ENCODE measurements at places on chromosomes 12 and 14.

GRCh38 chr12:74586251-74586650 lies 48.6 kb downstream of the ATXN7L3B start:
- no peak for DNase-seq

GRCh38 chr14:33678005-33678404 lies 272.9 kb downstream of the EGLN3 start:
- no peak for DNase-seq

DNA sequence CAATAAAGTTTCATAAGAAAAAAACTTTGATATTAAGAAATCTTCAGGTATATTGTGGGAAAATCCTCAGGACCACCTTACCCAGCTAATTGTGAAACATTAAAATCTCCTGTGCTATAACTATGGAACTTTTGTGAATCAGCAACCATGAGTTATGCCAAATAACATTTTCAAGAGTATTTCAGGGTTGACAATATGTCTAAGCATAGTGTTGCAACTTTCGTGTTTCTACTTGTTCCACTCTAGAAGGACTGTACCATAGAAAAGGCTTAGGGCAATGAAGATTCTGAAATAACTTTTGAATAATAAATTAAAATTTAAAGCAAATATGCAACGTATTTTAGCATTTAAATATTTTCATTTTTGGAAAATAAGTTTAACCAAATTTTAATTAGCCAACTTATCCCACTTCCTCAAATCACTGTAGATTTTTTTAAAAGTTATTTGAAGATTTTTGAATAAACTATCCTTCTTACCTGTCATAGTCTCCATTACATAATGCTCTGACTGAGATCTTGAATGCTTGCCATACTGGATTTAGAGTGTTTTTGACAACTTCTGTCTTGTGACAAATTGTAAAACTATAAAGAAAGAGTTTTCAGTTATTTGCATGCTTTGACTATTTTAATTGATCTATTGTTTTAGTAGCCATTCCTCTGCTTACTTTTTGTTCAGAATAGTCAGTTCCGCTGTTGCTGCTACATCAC lies 143.6 kb downstream of the CPNE8 start:
- DNase-seq: no peak

- DNase-seq: no peak
Observed at GRCh38 chr12:39764944-39765560, 145.4 kb upstream of the ABCD2 start.

DNA sequence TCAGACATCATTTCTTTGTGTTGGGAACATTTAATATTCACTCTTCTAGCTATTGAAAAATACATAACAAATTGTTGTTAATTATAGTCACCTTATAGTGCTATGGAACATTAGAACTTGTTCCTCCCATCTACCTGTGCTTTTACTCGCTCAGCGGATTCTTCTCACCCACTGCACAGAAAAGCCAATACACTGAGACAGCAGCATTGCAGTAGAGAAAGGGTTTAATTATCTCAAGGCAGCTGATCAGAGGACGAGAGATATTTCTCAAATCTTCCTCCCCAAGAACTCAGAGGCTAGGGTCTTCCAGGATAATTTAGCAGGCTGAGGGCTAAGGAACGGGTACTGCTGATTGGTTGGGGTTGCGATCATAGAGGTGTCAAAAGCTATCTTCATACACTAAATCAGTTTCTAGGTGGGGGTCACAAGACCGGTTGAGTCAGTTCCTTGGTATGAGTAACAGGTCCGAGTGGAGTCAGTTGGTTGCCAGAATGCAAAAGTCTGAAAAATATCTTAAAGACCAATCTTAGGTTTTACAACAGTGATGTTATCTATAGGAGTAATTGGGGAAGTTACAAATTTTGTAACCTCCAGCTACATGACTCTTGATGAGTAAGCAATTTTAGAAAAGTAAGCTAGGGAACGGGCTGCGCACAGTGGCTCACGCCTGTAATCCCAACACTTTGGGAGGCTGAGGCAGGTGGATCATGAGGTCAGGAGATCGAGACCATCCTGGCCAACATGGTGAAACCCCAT lies 173.1 kb downstream of the FBXL14 start:
- DNase-seq: no peak

DNA sequence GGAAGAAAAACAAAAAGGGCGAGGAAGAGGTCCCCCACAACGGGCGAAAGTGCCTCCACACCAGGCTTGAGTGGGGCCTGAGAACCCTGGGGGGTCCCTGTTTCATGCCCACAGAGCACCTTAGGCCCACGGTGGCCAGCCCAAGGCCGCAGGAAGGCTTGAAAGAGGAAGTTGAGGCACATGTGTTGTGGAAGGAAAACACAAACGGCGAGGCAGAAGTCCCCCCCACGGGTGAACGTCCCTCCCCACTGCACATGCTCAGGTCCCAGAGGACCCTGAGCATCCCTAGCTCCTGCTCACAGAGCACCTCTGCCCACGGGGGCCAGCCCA lies 371.5 kb downstream of the ALG10 start:
- DNase-seq: no peak

DNA sequence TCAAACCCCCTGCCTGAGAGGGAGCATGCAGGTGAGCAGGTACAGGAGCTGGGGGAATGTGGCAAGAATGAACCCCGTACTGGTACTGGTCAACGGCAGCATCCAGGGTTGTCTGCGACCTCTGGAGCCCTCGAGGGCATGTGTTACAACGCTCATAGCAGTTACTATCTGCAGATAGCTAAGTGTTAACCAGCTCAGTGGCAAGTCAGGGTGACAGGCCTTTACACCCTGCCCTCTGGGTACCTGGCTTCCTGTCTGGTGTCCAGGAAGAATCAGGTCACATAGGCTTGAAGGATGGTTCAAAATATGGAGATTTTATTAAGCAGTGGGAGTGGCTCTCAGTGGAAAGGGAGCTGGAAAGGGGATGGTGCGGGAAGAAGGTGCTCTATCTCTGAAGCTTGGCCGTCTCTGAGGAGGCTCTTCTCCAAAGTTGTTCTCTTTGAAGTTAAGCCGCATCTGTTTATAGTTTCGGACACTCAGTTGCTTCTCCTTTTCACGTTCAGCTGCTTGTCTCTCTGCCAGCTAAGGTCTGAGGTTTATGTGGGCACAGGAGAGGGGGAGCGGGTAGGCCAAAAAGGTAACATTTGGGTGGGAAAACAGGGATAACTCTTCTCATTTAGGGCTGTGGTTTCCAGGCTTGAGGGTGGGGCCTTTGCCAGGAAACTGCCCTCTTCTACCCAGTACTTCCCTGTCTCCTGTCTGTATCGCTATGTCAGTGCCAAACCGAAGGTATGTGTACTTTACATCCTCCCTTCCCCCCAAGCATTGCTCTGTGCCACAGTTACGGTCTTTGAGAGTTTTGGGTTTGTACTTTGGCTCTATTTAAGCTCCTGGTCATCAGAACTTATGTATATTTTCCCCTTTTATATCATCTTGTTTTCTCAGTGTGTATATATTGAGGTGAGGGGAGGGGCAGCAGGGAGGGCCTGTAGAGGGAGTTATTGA lies 305.8 kb downstream of the RGS6 start:
- DNase-seq: no peak

GRCh38 chr14:105492031-105492970 lies 1.3 kb downstream of the TEDC1 start:
- DNase-seq: no peak

DNA sequence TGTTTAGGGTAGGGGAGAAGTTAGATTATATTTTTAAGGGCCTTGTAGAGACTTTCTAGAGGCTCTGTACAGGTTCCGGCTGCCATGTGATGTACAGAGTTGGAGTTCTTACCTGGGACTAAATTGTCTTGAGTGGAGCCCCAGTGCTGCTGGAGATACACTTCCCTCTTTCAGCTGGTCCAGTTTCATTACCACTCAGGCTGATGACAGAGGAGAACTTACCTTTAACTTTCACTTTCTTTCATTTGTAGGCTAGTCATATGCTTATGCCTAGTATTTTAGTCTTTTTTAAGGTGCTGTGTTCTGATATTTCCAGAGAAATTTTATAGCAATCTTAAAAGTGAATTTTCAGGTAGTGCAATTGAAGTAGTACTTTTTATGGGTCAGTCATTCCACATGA lies 117.3 kb downstream of the ERC1 start:
- DNase-seq: no peak

GRCh38 chr12:749751-750270 lies 2.6 kb upstream of the WNK1 start:
- DNase-seq: no peak

GRCh38 chr12:116233669-116234068 lies 43.8 kb downstream of the MED13L start:
- no peak for DNase-seq

DNA sequence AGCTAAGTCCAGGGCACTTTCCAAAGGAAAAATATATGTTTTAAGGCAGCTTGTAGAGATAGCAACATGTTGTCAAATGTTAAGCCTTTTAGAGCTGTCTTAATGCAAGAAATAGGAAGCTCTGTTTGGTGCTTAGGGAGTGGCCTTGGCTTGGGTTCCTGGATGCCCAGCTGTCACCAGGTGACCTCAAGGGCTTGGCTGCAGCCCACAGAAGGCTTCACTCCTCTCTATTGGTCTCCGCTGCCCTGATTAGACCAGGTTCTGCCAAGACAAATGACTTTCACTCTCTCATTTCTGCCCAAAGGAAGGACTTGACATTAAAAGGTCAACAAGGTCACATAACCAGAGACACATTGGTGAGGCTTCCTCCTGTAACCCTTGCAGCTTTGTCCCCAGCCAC lies 76.8 kb downstream of the WSCD2 start:
- no peak for DNase-seq

DNA sequence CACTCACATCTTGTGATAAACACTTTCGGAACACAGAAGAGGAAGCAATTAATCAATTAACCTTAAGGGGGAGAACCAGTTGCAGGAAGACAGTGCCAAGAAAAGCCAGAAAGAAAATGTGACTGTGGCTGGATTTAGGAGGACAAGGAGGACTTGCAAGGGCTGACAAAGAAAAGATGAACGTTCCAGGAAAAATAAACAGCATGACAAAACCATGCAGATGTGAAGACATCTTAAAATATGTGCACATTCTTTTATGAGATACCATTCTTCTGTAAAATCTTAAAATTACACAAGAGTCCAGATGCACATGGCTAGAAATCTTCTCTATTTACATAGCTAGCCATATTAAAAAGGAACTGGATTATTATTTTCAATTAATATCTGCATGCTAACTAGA lies 33.4 kb downstream of the KITLG start:
- no peak for DNase-seq

GRCh38 chr12:115336506-115336905 lies 652.5 kb upstream of the TBX3 start:
- DNase-seq: no peak

- DNase-seq: no peak
Observed at GRCh38 chr14:99884834-99885648, 91.8 kb downstream of the EML1 start.

GRCh38 chr12:108861878-108862587 lies 4.7 kb upstream of the SSH1 start:
- no peak for DNase-seq

GRCh38 chr12:93229494-93230325 lies 148.0 kb upstream of the NUDT4 start:
- DNase-seq: no peak

DNA sequence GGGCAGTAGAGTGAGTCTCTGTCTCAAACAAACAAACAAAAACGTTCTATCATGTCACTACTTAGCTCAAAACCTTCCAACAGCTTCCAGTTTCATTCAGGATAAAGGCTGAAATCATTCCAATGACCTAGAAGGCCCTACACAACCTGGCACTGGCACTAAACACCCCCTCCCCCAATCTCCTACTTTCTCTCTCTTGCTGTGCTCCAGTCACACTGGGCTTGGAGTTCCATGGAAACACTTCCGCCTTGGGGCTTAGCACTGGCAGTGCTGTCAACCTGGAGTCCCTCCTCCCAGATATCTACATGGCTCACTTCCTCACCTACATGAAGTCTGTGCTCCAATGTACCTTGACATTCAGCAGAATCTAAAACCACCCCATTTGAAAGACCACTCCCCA lies 65.0 kb upstream of the SINHCAF start:
- DNase-seq: no peak

DNA sequence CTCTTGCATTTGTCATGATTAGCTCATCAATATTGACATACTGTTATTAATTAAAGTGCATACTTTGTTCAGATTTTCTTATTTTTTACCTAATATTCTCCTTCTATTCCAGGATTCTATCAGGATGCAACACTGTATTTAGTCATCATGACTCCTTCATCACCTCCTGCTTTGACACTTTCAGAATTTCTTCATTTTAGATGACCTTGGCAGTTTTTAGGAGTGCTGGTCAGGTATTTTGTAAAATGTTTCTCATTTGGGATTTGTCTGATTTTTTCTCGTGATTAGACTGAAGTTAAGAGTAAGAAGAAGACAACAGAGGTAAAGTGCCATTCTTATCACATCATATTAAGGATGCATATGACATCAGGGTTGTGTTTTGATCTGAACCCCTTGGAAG lies 167.0 kb upstream of the FOXG1 start:
- DNase-seq: no peak

DNA sequence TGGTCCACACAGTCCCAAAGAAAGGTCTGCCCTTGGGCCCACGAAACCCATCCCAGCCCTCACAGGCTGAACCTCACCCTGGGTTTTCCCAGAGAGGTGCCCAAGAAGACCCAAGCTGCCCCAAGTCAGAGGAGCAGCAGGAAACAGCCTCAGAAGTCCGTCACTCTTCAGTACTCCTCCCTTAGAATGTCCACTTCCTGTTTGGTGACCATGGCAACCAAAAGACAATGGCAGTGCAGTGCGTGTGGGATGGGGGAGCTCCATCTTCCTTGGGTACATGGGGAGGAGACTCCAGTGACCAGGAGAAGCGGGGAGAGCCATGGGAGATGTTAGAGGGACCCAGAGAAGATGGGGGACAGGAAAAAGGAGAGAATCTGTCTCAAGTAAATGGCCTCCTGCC lies 11.3 kb downstream of the SELPLG start:
- no peak for DNase-seq

DNA sequence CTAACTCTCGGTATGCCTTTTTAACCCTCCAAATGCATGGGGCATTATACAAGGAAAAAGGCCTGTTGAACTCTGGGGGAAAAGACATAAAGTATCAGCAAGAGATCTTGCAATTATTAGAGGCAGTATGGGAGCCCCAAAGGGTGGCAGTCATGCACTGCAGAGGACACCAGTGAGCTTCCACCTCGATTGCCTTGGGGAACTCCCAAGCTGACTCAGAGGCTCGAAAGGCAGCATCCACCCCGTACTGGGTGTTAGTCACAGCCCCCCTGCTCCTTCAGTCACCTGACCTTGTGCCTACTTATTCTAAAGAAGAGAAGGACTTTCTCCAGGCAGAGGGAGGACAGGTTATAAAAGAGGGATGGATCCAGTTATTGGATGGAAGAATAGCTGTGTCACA lies 781.4 kb upstream of the TMEM132C start:
- no peak for DNase-seq

GRCh38 chr12:59698600-59698999 lies 102.8 kb downstream of the SLC16A7 start:
- DNase-seq: no peak

- no peak for DNase-seq
Observed at GRCh38 chr12:95380997-95381786, 92.8 kb upstream of the METAP2 start.

Measured in esophagus squamous epithelium (tissue), 5 donors.